ENCODE measurements at places on chromosomes 2 and 18.

DNA sequence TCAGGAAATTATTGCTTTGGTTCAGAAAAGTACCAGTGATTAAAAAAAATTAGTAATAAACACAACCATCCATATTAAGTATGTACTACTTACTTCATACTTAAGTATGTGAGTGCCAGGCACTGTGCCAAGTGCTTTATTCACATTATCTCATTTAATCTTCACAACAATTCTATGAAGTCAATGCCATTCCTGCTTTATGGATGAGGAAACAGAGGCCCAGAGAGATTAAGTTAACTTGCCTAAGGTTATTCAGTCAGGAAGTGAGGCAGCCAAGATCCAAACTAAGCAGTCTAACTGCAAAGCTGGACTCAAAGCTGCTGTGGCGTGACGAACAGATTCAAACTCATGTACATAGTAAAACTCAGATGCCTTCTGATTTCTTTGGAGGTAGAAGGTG is 22.3 kb downstream of the DTNB start:
- DNase-seq = no peak

- peak; percentile 80 for DNase-seq
Measured at GRCh38 chr18:55465313-55465712, 122.7 kb downstream of the TCF4 start.

GRCh38 chr2:27255187-27255586 is 7.7 kb downstream of the SLC30A3 start:
- no peak for DNase-seq

DNA sequence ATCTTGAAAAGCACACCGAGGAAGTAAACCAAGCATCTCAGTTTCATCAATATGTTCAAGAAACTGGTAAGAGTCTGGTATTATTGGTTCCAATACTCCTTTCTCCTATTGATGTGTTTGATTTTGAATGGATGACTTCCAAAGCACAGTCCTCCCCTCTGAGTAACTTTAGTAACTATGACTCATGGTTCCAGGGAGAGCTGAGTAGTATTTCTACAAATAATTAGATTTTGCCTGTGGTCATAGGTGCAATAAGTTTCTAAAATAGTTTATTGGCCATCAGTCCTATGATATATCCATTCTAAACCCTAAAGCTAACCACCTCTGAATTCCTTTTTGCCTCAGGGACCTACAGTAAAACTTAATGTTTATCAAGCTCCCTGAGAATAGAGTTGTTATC is 352.4 kb downstream of the XIRP2 start:
- no peak for DNase-seq

DNA sequence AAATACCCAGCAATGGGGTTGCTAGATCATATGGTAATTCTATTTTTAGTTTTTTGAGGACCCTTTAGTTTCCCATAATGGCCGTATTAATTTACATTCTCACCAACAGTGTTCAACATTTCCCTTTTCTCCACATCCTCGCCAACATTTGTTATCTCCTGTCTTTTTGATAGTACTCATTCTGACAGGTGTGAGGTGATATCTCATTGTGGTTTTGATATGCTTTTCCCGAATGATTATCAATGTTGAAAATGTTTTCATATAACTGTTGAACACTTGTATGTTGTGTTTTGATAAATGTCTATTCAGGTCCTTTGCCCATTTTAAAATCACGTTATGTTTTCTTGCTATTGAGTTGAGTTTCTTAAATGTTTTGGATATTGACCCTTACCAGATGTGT is 5.8 kb upstream of the RIF1 start:
- no peak for DNase-seq

DNA sequence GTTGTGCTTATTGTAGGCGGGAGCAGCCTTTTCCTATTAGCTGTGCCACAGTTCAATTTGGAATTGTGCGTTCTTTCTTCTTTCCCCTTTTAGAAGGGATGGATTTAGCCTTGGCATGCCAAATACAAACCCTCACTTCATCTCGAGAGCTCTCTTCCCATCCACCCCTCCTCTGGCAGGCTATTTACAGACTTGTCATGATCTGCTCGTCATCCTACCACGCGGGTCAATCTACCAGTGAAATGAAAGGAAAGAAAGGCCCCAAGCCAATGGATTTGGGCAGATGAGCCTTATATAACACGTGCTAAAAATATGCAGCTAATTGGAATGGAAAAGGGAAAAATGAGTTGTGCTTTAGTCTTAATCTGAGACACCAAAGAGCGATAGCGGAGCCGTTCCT is 277.5 kb downstream of the PRKCE start:
- DNase-seq = no peak

DNA sequence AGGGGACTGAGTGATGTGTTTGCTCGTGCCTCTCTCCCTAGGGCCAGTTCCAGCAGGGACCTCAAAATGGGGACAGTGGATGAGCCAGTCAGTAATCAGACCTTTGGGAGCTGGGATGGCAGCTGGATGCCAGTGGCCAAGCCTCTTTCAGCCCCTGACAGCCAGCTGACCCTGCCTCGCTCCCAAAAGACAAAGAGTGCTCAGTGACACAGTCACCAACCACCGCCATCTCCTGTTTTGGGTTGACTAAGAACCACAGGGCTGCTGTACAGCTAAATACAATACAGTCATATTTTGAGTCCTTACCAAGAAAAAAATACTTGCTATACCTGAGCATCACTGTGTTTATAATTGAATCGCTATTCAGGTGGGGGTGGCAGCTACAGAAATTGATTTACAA is 75.7 kb downstream of the POU3F3 start:
- no peak for DNase-seq

- DNase-seq = no peak
Measured at GRCh38 chr2:165777522-165778186, 16.4 kb downstream of the GALNT3 start.

DNA sequence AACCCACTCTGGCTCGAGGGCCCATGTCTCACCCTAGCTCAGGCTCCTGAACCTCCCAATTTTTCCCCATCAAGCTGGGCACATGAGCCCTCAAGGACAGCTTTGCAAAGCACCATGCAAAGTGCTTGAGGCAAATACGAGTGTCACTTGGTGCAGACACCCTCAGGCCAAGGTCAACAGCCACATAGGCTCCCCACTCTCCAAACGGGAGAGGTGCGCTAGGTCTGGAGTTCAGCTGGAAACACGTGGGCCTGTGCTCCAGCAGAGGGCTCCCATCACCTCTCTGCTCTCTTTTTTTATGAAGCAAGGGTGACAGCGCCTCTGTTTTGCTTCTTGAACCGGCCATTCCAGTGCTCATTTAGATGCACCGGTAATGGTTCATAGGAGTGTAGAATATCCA is 11.9 kb upstream of the ARHGAP25 start:
- DNase-seq = no peak

DNA sequence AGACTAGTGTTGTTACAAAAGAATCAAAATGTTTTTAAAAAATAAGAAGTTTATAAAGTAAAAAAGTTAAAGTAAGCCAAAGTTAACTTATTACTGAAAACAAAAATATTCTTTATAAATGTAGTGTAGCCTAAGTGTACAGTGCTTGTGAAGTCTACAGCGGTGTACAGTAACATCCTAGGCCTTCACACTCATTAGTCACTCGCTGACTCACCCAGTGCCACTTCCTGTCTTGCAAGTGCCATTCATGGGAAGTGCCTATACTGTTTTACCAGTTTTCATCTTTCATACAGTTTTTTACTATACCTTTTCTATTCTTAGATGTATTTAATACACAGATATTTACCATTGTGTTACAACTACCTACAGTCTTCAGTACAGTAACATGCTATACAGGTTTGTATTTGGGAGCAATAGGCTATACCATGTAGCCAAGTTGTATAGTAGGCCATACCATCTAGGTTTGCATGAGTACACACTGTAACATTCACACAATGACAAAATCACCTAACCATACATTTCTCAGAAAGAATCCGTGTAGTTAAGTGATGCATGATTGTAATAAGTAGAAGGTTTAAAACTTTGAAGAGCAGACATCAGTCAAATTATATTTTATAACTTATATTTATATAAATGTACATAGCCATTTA is 13.4 kb downstream of the SERPINB7 start:
- DNase-seq = peak; percentile 52

GRCh38 chr18:48493434-48494230 is 45.2 kb upstream of the CTIF start:
- DNase-seq = no peak

GRCh38 chr18:21629089-21629832 is 17.1 kb downstream of the SNRPD1 start:
- no peak for DNase-seq

GRCh38 chr2:159209341-159210306 is 76.9 kb downstream of the WDSUB1 start:
- no peak for DNase-seq

GRCh38 chr2:138030459-138030858 is 66.2 kb downstream of the HNMT start:
- DNase-seq = no peak

DNA sequence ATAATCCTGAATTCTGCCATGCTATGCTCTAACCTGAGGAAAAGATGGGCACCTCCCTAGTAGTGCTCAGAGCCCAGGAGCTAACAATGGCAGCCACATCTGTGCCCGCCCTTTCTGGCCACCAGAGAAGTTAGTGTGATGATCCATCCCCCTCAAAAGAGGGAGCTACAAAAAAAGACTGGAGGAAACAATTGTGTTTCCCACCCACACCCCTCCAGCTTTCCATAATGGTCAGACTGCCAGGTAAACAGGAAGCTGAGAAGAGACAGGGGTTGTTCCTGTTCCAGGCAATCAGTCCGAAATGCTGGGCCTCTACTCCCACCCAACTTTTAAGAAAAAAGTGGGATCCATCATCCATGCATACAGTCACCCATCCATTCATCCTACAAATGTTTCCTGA is 3.2 kb downstream of the TBC1D8 start:
- DNase-seq = no peak

GRCh38 chr2:55025082-55025481 is 25.2 kb downstream of the RTN4 start:
- no peak for DNase-seq

GRCh38 chr2:150468350-150468960 is 19.0 kb downstream of the RND3 start:
- no peak for DNase-seq

DNA sequence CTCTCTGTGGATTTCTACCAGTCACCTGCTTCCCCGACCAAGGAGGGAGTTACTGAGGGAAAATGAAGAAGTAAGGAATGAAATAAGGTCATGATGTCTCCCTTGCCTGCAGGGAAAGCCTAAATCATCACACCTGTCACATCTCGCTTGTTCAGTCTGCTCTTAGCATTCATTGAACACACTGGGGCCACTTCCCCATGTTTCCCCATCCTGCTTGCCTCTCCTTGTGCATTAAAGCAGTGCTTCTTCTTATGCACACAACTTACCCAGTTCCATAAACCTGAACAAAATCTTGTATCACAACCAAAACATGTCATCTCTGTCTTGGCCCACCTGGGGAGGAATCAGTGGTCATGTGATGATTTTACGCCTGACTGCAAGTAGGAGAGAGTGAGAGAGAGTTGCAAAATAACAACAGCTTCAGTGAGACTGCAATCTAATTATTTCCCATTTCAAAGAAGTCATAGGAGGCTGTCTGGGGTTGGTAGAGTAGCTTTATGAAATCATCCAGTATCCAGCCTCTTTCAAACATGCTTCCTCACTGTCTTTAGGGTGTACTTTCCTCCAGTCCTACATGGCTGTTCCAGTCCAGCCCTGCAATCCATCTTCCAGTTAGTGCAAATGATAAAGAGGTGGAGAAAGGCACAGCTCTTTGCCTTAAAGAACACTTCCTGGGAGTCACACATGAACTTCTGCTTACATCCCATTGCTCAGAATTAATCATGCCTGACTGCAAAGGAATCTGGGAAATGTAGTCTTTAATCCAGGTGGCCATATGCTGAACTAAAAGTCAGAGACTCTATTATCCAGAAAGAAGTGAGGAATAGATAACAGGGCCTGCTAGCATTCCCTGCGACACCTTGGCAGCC is 220.1 kb downstream of the HAUS1 start:
- DNase-seq = peak; percentile 32

GRCh38 chr2:153235516-153235915 is 243.0 kb downstream of the RPRM start:
- DNase-seq = no peak

DNA sequence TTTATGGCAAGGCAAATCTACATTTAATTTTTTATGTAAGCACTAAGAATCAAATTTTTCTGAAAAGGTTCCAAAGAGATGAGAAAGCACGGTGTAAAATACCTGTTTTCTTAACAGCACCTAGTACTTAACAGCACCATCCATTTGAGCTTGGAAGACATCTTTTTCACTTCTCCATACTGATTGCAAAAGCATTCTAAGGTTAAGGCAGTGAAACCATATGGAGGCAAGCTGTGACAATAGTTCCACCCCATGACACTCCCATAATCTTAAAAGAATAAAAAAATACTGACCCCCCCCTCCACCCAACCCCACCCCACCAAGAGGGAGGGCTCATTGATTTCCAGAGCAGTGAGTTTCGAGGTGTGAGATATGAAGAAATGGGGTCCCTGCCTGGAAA is 60.6 kb downstream of the ZCCHC2 start:
- DNase-seq = no peak

DNA sequence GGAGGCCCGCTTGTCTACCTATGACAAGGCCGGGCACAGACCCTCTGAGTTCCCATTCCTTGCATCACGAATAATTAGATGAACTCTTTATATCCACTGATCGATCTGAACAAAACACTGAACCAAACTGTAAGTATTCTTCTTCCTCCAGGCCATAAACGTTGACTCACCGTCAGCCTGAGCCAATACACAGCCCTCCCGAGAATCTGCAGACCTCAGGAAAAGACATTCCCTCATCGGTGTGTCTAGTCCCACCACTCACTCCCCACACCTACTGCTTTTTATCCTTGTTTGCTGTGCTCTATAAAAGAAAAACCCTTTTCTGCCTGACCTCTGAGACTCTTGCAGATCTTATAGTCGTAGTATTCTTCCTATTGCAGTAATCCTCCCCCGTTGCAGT is 41.0 kb downstream of the TMEM87B start:
- DNase-seq = no peak

- peak; percentile 49 for DNase-seq
Measured at GRCh38 chr18:3248658-3249359, 1.2 kb downstream of the MYL12A start.

GRCh38 chr2:55452879-55453278 is 33.2 kb upstream of the CCDC88A start:
- no peak for DNase-seq

GRCh38 chr18:25898965-25899364 is 191.4 kb downstream of the SS18 start:
- no peak for DNase-seq

- no peak for DNase-seq
Measured at GRCh38 chr2:189913821-189914220, 129.6 kb downstream of the PMS1 start.

GRCh38 chr18:9838144-9838877 is 47.5 kb upstream of the TXNDC2 start:
- peak; percentile 70 for DNase-seq

- peak; percentile 70 for DNase-seq
Measured at GRCh38 chr2:137964066-137964858, at the start of gene HNMT. HNMT (plus strand) TSS chr2:137964473; CDS start chr2:137964492, 19 bp downstream.

DNA sequence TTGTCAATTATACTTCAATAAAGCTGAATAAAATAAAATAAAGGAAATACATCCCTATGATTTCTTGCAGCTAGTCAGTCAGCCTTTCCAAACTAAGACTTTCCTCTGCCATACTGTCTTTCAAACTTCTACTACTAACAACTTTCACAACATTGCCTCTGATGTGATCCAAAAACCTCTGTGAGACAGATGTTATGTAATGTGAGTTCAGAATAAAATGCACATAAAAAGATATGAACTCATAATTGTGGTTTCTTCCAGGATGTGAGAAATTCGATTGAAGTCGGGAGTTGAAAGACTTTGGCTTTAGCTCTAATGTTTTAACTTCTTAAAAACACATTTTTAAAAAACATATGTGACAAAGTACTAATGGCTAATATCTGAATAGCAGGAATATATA is 98.7 kb downstream of the PIGN start:
- DNase-seq = no peak

Data from common myeloid progenitor, CD34-positive (primary cell).